ENCODE measurements at places on chromosomes 3 and 15.

- no peak for DNase-seq
These were observed 8.1 kb upstream of the TKT start for GRCh38 chr3:53263907-53264306.

- no peak for DNase-seq
These were observed 7.5 kb downstream of the ST8SIA2 start for GRCh38 chr15:92400980-92401787.

- DNase-seq, result no peak
These were observed 55.0 kb downstream of the RORA start for GRCh38 chr15:61173899-61174689.

GRCh38 chr3:190671658-190672057 is 157.8 kb downstream of the IL1RAP start:
- no peak for DNase-seq

DNA sequence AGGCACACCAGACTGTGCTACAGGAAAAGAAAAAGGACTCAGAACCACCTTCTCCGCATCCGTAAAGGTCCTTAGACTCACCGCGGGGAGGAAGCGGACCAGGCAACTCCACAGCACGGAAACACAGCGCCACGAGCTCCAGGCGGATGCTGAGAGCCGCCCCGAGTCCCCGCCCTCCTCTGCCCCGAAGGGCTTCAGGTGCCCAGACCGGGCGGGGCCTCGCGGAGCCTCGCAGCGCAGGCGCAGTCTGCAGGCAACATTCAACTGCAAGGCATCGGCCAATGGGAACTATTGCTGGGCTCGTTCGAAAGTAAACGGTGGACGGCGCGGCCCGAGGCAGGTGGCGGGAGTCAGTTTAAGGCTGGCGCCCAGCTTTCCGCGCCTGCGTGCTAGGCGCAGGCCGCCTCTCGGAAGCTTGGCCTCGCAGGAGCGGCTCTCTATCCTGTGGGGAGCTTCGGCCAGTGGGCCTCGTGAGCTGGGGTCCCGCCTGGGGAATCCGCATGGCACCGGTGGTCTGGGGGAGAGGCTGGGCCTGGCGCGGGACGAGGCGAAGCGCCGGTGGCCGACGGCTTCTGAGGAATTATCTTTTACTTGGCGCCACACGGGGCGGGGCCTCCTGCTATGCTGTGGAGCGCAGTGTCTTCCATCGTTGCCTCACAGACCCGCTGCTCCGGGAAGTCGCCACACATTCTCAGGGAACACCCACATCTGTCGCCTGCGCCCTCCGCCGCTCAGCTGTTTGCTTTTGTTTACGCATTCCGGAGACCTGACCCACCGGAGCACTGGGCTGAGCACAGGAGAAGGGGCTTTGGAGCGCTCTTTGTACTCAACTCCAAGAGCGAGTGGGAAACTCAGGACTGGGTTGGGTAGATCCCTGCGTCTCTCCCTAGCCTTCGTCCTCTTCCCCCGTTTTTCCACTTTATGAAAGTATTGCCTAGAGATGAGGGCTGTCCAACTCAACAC is at the start of gene TRIM59:
Gene TRIM59, minus strand, starts transcription at position 151 of the 963 bp plus-strand sequence. CDS start 10,603 bp downstream, outside the sequence.
- peak; percentile 97 for DNase-seq

GRCh38 chr3:112464264-112464663 is 35.0 kb downstream of the BTLA start:
- DNase-seq, result no peak

GRCh38 chr3:146250449-146251382 is at the start of gene PLSCR4:
Gene PLSCR4 (minus strand): TSS chr3:146251105. CDS start chr3:146222071, 29,034 bp downstream.
- DNase-seq, result peak; percentile 74

- no peak for DNase-seq
These were observed 15.8 kb upstream of the EPHB3 start for GRCh38 chr3:184545769-184546168.

DNA sequence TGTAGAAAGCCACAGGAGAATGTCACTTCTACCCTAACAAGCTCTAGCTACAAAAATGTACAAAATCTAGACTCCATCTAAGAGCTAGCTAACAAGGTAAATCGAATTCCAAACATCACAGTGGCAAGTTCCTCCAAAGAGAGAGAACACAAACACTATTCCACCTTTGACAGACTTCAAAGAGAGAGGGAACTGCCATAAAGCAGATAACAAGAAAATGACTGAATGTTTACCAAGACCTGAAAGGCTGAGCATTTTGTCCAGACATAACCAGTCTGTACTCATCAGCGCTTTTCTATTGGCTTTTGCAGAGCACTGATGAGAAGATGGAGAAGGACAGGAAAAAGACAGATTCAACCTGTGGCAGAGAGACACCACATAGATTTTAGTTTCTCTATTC is 1419.6 kb upstream of the ALCAM start:
- no peak for DNase-seq

- DNase-seq, result no peak
These were observed 3.9 kb downstream of the FOXL2 start for GRCh38 chr3:138942861-138943623.

DNA sequence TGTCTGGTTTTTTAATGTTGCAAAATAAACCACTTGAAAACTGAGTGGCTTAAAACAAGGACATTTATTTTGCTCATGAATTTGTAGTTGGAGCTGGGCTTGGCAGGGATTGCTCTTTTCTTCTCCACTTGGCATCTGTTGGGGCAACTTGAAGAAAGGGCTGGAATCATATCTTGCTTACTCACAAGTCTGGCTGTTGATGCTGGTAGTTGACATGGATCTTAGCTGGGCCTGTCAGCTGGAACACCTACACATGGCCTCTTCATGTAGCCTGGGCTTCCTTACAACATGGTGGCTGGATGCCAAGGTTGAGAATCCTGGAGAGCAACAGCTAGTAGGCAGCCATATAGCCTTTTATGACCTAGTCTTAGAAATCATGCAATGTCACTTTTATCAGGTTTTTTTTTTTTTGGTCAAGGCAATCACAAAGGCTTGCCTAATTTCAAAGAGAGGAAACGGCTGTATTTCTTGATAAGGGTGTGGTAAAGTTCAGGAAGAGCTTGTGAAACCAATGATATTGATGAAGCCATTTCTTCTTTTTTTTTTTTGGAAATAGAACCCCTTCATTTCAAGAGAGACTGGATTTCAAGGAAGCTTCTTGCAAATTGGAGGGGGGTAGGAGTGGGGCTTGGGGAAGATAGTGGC is 262.1 kb downstream of the IL20RB start:
- DNase-seq, result no peak

- no peak for DNase-seq
These were observed 62.3 kb upstream of the ASB14 start for GRCh38 chr3:57354768-57355167.

GRCh38 chr15:64222573-64223366 is 59.9 kb upstream of the PPIB start:
- no peak for DNase-seq

- no peak for DNase-seq
These were observed 105.8 kb upstream of the UNC13C start for GRCh38 chr15:53872410-53872809.

DNA sequence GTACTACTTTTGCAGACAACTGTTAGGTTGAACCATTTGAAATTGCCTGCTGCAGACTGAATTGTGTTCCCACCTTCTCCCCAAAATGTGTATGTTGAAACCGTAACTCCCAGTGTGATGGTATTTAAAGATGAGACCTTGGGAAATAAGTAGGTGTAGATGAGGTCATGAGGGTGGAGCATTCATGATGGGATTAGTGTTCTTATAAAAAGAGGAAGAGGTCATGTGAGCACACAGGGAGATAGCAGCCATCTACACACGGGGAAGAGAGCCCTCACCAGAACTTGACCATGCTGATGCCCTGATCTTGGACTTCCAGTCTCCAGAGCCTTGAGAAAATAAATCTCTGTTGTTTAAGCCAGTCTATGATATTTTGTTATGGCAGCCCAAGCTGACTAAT is 17.4 kb upstream of the FHIT start:
- no peak for DNase-seq

DNA sequence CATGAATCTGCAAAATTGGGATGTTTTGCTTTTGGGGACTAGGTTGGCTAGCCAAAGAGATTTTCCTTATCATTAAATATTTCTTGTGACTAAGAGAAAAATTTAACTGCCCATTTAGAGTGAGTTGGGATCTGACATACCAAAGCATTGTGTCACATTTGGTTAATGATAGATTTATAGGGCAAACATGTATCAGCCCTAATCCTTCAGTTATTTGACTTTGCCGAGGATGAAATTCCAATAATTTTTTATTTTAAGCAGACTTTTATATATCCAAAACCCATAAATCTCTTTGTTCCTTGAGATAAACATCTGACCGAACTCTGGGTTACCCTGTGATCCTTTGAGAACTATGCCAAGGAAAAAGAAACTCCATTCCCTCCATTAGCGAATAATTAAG is 218.9 kb downstream of the CDIN1 start:
- DNase-seq, result peak; percentile 17

DNA sequence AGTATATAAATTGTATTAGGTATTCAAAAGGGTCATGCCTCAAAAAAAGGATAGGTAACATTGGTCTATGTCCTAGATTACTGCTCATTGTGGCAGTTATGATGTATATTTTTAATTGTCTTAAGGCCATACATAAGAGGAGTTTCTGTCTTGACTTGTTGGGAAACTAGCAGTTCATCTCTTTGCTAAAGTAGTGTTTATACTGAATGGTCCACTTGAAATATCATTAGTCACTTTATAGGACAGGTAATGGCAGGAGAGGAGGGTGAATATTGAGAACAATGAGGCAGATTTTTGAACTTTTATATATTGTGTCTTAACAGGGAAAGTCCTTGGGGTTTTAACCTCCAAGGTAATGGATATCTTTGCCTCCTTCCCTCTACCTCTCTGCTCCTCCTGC is 58.4 kb downstream of the TP63 start:
- no peak for DNase-seq

DNA sequence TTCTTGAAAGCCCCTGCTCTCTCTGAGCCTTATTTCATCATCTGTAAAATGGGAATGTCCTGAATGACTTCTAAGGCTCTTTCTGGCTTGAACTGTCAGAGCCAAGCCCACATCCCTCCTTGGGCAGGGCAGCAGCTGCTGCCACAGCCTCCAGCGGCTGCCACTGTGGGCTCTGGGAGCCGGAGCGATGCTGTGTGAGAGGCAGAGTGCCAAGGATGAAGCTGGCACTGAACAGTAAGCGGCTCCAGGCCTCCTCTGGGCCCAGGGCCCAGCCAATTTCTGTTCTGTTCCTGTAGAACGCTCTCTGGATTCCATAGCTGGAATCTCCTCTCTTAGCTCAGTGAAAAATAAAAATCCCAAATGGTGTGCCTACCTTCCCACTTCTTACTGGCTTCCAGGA is 4.4 kb downstream of the CPLX3 start:
- no peak for DNase-seq

DNA sequence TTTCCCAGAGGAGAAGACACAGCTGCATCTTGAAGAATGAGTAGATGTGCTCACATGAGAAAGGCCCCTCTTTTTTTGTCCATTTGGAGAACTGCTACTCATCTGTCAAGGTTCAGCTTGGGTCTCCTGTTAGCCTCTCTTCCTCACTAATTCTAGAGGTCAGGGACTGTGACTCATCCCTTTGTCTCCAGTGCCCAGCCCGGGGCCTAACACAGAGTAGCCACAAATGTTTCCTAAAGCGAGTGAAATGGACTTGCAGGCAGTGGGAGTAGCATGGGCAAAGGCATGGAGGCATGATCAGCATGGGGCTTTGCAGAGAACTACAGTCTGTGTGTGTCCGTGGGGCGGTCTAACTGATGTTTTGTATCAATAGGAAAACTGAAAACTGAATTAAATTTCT is 33.9 kb upstream of the MRPS22 start:
- peak; percentile 70 for DNase-seq

GRCh38 chr3:72821161-72821781 is 27.0 kb downstream of the SHQ1 start:
- DNase-seq, result no peak

DNA sequence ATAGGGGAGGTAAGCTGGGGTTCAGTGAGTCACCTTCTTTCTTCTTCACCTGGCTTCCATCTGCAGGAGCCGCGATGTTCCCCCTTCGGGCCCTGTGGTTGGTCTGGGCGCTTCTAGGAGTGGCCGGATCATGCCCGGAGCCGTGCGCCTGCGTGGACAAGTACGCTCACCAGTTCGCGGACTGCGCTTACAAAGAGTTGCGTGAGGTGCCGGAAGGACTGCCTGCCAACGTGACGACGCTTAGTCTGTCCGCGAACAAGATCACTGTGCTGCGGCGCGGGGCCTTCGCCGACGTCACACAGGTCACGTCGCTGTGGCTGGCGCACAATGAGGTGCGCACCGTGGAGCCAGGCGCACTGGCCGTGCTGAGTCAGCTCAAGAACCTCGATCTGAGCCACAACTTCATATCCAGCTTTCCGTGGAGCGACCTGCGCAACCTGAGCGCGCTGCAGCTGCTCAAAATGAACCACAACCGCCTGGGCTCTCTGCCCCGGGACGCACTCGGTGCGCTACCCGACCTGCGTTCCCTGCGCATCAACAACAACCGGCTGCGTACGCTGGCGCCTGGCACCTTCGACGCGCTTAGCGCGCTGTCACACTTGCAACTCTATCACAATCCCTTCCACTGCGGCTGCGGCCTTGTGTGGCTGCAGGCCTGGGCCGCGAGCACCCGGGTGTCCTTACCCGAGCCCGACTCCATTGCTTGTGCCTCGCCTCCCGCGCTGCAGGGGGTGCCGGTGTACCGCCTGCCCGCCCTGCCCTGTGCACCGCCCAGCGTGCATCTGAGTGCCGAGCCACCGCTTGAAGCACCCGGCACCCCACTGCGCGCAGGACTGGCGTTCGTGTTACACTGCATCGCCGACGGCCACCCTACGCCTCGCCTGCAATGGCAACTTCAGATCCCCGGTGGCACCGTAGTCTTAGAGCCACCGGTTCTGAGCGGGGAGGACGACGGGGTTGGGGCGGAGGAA is 2.6 kb downstream of the ISLR2 start:
- no peak for DNase-seq

- no peak for DNase-seq
These were observed 21.2 kb downstream of the TFG start for GRCh38 chr3:100730524-100730923.

GRCh38 chr3:118734664-118735063 is 300.0 kb downstream of the IGSF11 start:
- no peak for DNase-seq

GRCh38 chr3:78970656-78971055 is 797.1 kb downstream of the ROBO1 start:
- no peak for DNase-seq

GRCh38 chr15:40053831-40054604 is 15.0 kb upstream of the SRP14 start:
- no peak for DNase-seq
